ENCODE measurements at places on chromosomes 3 and 15.
A peak's percentile ranks its signal among the peaks of the same experiment; 100 is the strongest.

GRCh38 chr3:183356920-183357319, 71.5 kb downstream of the MCF2L2 start:
- no peak for DNase-seq
- H3K27ac ChIP-seq, result no peak overlapping the region
- H3K27me3 ChIP-seq, result no peaks in the 10 kb centered on the region

GRCh38 chr3:119796785-119797184, 14.9 kb downstream of the NR1I2 start:
- no peaks in the 10 kb centered on the region for H3K27me3 ChIP-seq
- no peaks in the 10 kb centered on the region for H3K4me1 ChIP-seq
- H3K27ac ChIP-seq, result no peak overlapping the region

DNA sequence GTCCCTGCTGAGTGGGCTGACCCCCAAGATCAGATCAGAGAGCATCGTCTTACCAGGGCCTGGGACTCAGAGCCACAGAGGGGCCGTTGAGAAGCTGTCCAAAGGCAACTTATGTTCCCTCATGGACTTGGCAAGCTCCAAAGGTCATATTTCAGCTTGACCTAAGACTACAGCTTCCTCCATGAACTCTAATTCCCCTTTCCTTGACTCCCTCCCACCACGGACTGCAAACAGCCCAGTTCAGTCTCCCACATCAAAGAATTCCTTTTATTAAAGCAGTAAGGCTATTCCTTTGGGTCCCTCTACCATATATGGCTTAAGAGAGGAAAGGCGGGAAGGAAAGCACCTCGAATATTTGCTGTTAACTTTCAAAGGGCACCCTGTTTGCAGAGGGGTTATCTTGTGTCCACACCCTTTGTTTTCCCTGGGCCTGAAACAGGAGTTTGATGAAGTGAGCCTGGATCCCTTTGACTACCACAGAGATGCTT, 146.1 kb upstream of the THBS1 start:
- H3K27ac ChIP-seq, result no peak overlapping the region
- no peaks in the 10 kb centered on the region for H3K36me3 ChIP-seq
- DNase-seq, result no peak
- peaks cover 45% of the 10 kb centered on the region for H3K4me1 ChIP-seq

- H3K4me1 ChIP-seq, result no peaks in the 10 kb centered on the region
- H3K36me3 ChIP-seq, result no peaks in the 10 kb centered on the region
- DNase-seq, result no peak
Measured at GRCh38 chr15:86139828-86140227, 60.2 kb downstream of the AGBL1 start.

DNA sequence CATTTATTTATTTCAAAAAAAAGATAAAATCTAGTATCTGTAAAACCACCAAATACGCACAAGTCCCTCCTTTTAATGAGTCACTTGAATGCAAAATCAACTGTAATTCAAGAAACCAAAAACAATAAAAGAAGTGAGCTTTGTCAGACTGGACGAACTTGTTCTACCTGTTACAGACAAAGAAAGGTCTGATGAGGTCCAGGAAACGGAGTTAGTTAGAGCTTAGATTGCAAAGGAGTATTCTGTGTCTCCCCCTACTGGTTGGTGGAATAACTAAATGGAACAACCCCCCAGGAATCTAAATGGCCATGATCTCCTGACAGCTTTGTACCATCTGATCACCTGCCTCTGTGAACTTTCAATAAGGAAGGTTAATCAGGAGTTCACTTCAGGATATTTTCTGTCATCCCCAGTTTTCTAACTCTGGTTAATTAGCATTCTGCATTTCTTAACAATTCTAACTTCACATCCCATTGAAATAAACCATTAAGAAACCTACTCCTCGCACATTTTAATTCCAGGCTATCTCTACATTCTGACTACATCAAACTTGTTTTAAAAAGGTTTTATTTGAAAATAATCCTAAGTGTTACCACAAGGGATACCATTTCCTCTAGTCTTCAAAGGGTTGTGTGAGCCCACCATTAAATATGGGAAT, 333.0 kb upstream of the SATB1 start:
- no peaks in the 10 kb centered on the region for H3K36me3 ChIP-seq
- no peaks in the 10 kb centered on the region for H3K4me1 ChIP-seq
- no peak overlapping the region for H3K27ac ChIP-seq
- DNase-seq, result no peak

GRCh38 chr3:74315291-74315690, 299.2 kb downstream of the CNTN3 start:
- no peaks in the 10 kb centered on the region for H3K4me1 ChIP-seq
- H3K27me3 ChIP-seq, result no peaks in the 10 kb centered on the region
- no peak for DNase-seq
- no peaks in the 10 kb centered on the region for H3K36me3 ChIP-seq
- no peak overlapping the region for H3K27ac ChIP-seq

GRCh38 chr15:77904901-77905300, 172.6 kb downstream of the TBC1D2B start:
- no peak overlapping the region for H3K27ac ChIP-seq
- no peaks in the 10 kb centered on the region for H3K36me3 ChIP-seq
- H3K4me1 ChIP-seq, result no peaks in the 10 kb centered on the region
- no peaks in the 10 kb centered on the region for H3K27me3 ChIP-seq
- H3K4me3 ChIP-seq, result no peak overlapping the region
- DNase-seq, result no peak

DNA sequence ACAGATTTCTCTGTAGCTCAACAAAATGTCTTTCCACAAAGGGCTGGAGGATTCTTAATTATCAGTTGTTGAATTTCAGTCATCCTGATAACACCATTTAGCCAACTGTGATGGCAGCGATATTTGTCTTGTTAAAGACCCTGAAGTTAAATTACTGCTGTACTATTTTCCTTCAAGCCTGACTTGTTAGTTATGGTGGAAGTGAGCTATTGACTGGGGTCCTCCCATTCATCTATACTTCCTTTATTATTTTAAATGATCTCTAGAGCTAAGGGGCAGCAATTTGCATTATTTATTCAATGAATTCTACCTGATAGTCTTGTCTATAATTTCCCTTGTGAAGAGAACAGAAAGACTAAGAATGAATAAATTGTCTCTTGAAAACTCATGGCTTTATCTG, 64.1 kb downstream of the RBMS3 start:
- H3K4me1 ChIP-seq, result peaks cover 9% of the 10 kb centered on the region
- H3K36me3 ChIP-seq, result no peaks in the 10 kb centered on the region
- no peak overlapping the region for H3K27ac ChIP-seq
- no peak overlapping the region for H3K4me3 ChIP-seq
- no peaks in the 10 kb centered on the region for H3K27me3 ChIP-seq
- DNase-seq, result no peak

DNA sequence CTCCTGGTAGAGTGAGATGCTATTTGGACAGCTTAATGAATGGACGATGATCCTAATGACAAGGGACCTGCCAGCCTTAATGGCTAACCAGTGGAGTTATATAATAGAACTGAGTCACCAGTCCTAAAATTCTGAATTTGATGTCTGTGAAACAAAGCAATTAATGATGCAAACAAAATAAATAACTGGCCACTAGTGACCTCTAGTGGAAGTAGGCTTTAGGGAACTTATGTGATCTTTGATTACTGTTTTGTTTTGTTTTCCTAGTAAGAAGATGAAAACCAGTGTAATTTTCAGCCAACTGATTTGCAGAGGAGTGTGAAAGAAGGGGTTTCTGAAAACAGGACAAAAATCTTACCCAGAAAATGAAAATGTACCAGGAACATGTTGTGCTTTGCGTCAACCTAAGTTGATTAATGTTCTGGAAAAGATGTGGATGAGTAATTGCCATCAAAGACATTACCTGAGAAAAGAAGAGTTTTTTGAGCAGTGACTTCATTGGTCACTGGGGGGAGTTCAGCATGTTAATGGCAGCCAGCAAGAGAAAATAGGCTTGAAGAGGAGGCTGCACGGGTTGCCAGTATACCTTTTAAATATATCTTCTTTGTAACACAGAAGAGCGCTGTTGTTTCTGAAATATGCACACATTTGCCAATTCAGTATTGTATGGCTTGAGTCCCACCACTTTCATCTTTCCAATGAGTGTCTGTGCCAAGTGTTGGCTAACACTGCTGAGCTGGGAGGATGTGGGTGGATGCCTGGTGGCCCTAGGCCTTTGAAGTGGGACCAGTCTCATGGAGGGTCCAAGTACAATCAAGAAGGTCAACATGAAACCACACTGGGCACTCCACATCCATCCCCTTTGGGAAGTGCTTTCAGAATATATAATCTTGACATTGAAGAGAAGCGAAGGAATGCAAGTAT, 9.3 kb downstream of the VEPH1 start:
- H3K4me3 ChIP-seq, result no peak overlapping the region
- H3K4me1 ChIP-seq, result no peaks in the 10 kb centered on the region
- DNase-seq, result no peak
- H3K36me3 ChIP-seq, result no peaks in the 10 kb centered on the region
- no peaks in the 10 kb centered on the region for H3K27me3 ChIP-seq

DNA sequence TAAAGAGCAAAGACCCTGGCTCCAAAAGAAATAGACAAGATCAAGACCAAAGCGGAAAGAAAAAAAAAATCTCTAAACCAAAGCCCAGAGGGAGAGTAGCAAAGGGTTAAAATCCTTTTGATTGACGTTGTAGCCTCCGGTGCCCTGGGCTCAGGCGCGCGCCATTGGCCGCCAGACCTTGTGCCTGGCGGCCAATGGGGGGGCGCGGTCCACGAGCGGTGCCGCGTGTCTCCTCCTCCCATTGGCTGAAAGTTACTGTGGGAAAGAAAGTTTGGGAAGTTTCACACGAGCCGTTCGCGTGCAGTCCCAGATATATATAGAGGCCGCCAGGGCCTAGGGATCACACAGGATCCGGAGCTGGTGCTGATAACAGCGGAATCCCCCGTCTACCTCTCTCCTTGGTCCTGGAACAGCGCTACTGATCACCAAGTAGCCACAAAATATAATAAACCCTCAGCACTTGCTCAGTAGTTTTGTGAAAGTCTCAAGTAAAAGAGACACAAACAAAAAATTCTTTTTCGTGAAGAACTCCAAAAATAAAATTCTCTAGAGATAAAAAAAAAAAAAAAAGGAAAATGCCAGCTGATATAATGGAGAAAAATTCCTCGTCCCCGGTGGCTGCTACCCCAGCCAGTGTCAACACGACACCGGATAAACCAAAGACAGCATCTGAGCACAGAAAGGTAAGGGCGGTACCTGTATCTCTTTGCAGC, at the start of gene HES1:
Gene HES1 (plus strand): TSS at position 343 of the 713 bp plus-strand sequence. CDS start 233 bp downstream, at position 576.
- DNase-seq, result peak; percentile 95
- peak within 1 kb of the TSS; percentile 92 for H3K27ac ChIP-seq
- H3K36me3 ChIP-seq, result no peaks in the 10 kb centered on the region

- no peaks in the 10 kb centered on the region for H3K36me3 ChIP-seq
- H3K27ac ChIP-seq, result no peak overlapping the region
- no peaks in the 10 kb centered on the region for H3K4me1 ChIP-seq
Measured at GRCh38 chr3:152176241-152176640, 92.5 kb upstream of the MBNL1 start.

Measured in lower lobe of right lung (tissue), 2 donors.